ENCODE measurements at places on chromosomes 16 and 17.
A peak's percentile ranks its signal among the peaks of the same experiment; 100 is the strongest.

GRCh38 chr16:68362262-68362913 is 51.6 kb downstream of the PRMT7 start:
- no peak for DNase-seq

DNA sequence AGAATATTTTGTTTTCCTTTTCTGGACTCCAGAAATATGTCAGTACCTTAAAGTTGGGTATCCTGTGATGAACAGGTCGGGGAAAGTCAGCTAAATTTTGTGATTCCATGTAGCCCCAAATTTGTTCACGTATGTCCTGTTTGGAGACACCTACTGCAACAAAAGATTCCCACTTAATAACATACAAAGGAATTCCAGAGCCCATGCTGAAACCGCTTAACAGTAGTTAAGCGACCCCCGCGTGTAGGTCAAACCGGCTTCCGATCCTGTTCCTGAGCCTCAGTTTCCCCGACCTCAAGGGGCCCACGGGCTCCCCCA is 477 bp downstream of the MTHFSD start:
- no peak for DNase-seq

- DNase-seq = no peak
These were observed 163.7 kb downstream of the CYB561 start for GRCh38 chr17:63282455-63282854.

GRCh38 chr17:63961355-63962212 is 11.1 kb downstream of the SCN4A start:
- DNase-seq = peak; percentile 36

GRCh38 chr17:65446838-65447526 is 114.5 kb downstream of the AXIN2 start:
- no peak for DNase-seq

- DNase-seq = no peak
These were observed 25.7 kb downstream of the SPACA3 start for GRCh38 chr17:33017366-33017765.

- peak; percentile 4 for DNase-seq
These were observed 2.9 kb upstream of the CACNG3 start for GRCh38 chr16:24253192-24253591.

DNA sequence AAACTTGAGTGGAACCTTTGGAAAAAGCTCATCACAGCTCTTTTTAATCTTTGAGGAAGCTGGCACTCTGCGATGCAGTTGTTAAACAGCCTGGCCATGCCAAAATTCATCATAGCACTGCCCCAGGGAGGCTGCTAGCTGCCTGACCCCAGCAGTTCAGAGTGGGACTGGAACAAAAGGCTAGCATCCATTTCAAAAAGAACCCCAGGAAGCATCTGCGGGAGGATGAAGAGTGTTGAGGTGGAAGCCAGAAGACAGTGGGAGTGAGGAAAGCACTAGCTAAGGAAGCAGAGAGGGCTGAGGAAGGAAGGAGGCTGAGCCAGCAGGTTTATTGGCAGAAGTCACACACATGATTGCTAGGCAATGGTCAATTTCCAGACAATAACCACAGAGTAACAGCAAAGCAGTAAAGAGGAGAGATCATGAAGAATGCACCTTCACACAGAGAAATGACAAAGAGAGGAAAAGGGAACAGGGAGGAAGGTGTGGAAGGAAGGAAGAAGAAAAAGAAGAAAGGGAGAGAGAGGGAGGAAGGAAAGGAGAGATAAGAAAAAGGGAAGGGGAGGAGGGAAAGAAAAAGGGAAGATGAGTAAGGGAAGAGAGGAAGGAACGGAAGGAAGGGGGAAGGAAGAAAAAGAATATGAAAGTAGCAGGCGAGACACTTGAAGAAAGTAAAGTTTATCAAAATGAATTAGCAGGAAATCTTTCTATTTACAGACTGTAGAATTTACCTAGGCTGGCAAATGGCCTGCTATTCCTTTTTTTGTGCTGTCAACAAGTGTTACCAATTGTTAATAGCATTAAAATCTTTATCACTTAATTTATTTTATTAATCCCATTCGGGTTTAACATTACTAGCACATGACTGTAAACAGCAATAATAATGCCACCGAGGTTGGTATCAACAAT is 270.0 kb upstream of the PSMD7 start:
- DNase-seq = peak; percentile 31

All from muscle of back (tissue), 13 donors.